ENCODE measurements at places on chromosomes 2 and 18. TPM values are rescaled to one million over a fixed set of nuclear protein-coding genes. Genes with fewer than 3 reads are reported as not detected.

The OXER1 gene
- total RNA-seq: not detected

The C2orf80 gene
- total RNA-seq: not detected

The CRYBA2 gene
- not detected for total RNA-seq

The FAM228A gene
- total RNA-seq: not detected

The CDK5R2 gene
- 2.5 TPM for total RNA-seq

Measured in A549 treated with DMSO at 1 μM for 4 hours (cell line).